Activated CD4-positive, alpha-beta T cell treated with anti-CD3 and anti-CD28 coated beads, Interleukin-2, amount 50 U/mL, for 24 hours (primary cell): ENCODE measurements at places on chromosomes 7 and 10.
A peak's percentile ranks its signal among the peaks of the same experiment; 100 is the strongest.

DNA sequence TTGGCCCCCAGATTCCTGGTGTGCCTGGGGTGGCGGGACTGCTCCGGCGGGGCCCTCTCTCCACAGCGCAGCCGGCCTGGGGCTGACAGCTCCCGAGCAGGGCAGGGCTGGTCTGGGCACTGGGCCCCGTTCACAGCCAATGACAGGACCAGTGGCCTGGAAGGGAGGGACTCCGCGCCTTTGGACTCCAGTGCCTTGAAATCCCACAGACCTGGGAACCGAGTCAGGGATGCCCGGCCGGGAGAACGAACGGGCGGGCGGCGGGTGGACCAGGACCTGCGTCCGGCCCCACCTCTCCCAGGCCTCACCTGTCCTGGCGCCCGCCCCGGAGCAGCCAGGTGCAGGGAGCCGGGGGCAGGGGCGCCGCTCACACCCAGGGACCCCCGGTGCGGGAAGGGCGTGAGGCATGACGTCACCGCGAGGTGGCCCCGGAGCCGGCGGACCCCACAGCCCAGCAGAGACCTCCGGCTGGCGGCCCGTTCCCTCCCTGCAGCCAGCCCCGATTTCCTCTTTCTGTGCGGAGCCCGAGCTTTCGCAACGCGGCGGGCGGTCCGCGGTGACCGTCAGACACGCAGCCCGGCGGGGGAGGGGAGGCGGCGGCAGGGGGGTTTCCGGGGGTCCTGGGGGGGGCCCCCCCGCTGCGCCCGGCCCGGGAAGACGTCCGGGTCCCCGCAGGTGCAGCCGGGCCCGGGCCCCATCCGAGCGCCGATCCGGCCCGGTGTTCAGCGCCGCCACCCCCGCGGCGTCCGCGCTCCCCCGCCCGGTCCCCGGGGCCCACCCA, 743 bp downstream of the ADAP1 start:
- no peak for DNase-seq

DNA sequence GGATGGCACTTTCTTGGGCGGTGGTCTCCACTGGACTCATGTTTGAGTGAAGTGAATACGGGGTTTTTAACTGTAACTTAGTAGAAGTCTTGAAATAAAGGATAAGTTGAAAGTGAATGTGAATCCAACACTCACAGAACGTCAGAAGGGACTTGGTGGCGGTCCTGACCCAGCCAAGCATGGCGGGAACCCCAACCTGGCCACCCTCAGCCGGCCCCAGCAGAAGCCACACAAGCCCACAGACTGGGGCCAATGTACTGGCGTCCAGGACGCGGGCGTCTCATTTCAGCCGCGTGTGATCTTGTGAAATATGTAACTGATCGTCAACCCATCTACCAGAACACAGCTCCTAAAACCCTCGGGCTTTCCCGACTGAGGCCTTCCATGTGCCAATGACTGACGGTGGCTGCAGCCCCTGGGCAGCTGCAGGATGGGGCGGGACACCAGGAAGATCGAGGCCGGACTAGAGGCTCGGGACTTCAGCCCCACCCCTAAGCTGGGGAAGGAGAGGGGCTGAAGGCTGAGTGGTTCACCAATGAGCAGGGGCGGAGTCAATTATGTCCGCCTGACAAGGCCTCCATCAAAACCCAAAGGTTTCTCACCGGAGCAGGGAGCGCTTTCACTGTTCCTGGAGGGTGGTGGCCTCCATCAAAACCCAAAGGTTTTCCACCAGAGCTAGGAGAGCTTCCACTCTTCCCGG, 161.5 kb downstream of the MAD1L1 start:
- DNase-seq: no peak

DNA sequence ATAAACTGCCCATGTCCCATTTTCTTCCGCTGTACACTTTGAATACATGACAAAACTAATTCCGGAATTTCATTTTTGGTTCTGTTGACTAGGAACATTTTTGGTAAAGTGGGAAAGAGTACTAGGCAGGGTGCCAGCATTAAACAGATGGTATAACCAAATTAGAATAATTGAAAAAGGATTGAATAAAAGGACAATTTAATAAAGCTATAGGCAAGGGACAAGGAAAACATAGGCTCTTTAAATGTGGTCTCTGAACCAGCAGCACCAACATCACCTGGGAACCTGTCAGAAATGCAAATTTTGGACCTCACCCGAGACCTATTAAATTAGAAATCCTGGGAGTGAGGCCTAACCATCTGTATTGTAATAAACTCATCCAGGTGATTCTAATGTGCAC, 376.9 kb downstream of the LRRTM3 start:
- DNase-seq: no peak

DNA sequence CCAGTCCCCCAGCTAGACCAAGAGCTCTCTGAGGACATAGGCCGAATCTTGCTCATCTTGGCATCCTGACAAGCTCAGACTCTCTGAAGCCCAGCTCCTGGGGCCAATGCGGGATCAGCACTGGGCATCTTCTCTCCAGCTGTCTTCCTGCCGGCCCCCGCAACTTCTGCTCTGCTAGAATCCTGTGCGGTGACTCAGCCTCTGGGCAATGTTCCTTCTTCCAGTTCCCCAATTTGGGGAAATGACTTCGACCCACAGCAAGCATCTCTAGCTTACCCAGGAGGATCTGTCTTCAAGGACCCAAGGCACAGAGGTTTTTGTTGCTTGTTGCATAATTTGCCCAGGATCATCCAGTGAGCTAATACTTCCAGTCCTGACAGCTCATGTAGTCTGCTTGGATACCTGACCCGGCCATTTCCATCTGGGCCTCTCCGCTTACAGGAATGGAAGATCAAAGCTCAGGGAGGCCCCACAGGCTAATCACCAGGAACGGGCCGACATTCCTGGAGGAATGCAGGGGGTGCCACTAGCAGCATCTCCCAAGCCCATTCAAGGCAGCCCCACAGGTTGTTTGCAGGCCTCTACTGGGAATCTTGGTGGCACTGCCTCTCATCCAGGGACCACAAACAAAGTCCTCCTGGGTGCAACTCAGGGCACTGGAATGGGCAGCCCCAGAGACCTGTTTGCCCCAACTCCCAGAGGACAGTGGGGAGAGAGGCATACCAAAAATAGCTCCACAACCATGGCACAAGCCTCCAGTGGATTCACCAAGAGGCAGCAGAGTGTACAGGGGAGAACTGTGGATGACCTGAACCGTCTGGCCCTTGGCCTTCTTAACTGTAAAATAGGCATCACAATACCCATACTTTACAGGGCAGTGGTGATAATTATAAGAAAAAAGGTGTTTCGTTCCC, 151.9 kb downstream of the NEURL1 start:
- no peak for DNase-seq

DNA sequence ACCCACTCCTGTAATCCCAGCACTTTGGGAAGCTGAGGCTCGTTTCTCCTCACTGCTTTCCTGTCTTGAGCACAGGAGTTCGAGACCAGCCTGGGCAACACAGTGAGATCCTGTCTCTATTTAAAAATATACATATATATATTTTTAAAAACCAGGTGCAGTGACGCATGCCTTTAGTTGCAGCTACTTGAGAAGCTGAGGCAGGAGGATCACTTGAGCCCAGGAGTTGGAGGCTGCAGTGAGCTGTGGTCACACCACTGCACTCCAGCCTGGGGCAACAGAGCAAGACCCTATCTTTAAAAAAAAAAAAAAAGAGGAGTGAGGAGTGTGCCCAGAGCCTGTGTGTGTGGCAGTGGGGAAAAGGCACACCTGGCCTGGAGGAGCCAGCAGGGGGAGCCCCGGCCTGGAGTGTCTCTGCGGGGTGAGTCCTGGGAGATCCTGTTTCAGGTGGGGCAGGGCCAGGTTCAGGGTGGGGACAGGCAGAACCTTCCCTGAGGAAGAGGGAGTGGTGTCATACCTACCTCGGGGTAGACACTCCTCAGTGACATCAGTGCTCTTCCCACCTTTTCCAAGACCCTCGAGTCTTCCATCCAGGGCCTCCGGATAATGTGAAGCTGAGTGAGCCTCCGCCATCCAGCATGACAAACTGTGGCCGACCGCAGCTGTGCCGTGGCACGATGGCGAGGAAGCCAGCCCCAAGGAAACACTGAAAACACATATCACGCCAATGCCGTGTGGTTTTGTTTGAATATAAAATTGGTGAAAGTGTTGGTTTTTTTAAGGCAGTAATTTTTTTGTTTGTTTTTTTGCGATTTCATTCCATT, 9.0 kb upstream of the ARPC1B start:
- DNase-seq: peak; percentile 50

- no peak for DNase-seq
These were observed 670.1 kb downstream of the MAGI2 start for GRCh38 chr7:78783179-78783962.
